Panc1 (cell line): ENCODE measurements at places on chromosomes 5 and 9. TPM values are rescaled to one million over a fixed set of nuclear protein-coding genes. Genes with fewer than 3 reads are reported as not detected.

DNA sequence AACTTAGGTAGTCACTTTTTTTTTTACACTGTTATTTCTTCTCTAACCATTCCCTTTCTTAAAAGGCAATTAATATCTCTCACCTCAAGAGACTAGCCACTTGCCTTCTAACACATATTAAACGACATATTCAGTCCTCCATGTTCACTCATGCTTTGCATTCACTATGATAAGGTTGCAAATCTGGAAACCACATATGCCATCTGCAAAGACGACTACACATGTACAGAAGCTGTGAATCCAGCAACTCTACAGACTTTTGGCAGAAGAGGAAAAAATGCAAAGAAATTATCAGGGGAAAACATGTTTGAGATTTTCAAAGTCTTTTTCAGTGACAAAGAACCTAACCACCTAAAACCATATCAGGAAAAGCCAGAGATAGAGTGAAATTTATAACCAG is 112.1 kb downstream of the EPB41L4A start:
- no peak for DNase-seq

- peak; percentile 98 for DNase-seq
Measured at GRCh38 chr5:1555011-1555807, 31.4 kb upstream of the LPCAT1 start.

- DNase-seq: no peak
Measured at GRCh38 chr9:30519756-30520155, 1864.7 kb upstream of the ACO1 start.

DNA sequence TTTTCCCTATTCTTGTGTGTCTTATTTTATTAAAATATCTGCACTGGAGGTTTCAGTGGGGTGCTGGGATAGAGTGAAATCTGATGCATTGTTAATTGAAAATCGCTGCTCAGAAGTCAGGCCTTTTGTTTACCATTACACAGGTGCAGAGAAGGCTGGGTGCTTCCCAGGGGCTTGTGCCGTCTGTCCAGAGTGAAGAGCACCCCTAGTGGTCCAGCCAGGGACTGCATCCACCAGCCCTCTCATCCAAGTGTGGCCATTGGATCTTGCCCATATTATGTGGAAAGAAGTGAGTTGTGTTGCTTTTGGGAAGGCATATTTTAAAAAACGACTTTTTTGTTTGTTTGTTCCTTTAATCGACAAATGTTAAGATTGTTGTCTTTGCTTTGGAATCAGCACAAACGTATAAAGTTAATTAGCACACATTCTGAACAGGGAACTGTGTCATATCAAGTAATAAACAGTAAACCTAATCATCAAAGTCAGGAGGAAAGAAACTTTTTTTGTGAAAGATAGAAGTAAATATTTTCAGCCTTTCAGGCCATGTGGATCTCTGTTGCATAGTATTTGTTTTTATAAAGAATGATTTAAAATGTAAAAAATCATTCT is 315.6 kb downstream of the MTRR start:
- DNase-seq: peak; percentile 42

GRCh38 chr5:54656261-54656728 is 138.7 kb downstream of the SNX18 start:
- no peak for DNase-seq

- no peak for DNase-seq
Measured at GRCh38 chr5:27217155-27217956, 179.0 kb upstream of the CDH9 start.

DNA sequence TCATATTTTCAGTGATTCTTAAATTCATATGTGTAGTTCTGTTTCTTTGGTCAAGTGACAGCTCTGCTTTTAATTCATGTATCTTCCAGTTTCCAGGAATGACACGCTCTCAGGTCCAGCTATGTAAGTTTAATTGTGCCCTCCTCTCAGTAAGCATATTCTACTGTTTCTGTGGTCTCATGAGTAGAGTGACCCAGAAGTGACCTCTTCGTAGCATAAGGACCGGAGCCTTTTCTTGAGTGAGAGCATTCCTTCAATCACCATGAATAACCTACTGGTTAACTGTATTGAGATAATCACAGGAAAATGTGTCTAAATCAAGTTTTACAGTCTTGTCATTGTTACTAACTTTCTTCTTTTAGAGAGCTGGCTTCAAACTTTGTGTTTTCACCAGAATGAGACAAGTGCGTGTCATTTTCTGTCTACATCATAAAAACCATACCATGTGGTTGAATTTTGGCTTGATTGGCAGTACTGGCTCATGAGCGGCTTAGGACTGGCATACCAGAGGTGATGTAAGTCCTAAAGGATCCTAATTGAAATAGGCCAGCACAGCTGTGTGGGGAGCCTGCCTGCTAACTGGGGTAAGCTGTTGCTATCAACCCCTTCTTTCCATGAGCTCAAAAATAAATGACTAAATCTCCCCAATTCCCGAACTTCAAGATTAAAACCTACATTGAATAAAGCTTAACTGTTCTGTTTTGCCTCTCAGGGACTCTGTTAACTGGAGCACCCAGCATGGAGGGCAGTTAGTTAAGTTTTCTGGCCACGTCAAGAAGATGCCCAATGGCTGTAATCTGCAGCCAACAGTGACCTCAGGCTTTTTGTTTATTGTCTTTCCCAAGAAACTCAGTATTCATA is 4.8 kb downstream of the ADAMTSL1 start:
- no peak for DNase-seq

GRCh38 chr5:170290498-170290897 is 7.1 kb downstream of the LCP2 start:
- DNase-seq: no peak

DNA sequence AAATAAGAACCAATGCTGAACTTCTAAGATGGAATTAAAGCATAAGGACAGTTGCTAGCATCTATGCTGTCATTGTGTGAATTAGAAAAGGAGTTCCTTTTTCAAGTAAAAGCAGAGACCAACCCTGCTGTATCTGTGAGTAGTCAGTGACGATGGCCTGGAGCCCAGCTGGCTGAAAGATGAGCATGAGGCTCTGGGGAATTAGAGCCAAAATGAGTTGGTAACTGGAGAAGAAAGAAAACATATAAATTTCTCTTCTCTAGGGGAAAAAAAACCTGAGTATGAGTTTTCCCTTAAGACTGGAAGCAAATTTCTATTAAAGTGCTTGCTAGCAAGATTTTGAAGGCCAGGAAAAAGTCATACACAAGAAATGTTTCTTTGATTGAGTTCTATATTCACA is 1.6 kb upstream of the SPZ1 start:
- no peak for DNase-seq

DNA sequence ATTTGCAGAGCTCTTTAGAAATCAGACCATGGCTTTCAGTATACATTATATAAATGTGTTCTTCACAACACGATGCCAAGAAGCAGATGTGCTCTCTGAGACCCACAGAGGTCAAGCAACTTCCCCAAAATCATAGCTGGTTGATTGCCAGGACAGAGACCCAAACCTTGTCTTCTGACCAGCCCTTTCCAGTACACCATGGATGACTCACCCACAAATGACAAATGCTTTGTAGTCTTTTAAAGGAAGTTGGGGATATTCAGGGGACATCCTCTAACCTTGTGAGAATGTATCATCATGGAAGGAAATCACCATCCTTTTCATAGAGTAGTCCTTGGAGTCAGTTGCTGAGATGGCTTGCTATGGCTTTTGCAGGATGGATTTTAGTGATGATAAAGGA is 30.1 kb downstream of the ZNF462 start:
- no peak for DNase-seq

DNA sequence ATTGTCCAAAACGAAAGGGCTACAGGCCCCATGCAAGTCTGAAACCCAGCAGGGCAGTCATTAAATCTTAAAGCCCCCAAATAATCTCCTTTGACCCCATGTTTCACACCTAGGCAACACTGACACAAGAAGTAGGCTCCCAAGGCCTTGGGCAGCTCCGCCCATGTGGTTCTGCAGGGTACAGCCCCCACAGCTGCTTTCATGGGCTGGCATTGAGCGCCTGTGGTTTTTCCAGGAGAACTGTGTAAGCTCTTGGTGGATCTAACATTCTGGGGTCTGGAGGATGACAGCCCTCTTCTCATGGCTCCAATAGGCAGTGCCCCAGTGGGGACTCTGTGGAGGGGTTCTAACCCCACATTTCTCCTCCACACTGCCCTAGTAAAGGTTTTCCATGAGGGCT is 623.5 kb downstream of the PRR16 start:
- no peak for DNase-seq

The SLC34A1 gene
- not detected for total RNA-seq

The LEAP2 gene
- 1.4 TPM for total RNA-seq

DNA sequence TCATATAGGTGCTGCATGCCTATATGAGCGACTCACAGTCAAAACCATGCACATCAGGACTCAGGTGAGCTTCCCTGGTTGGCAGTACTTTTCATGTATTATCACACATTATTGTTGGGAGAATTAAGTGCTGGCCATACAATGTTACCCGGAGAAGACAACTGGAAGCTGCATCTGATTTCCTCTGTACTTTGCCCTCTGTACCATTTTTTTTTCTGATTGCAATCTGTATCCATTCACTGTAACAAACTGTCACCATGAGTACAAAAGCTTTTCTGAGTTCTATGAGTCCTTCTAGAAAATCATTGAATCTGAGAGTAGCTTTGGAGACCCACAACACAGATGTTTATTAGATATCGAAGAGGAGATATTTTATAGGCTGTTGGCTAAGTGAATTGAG is 651.0 kb downstream of the NR2F1-AS1 start:
- DNase-seq: no peak

DNA sequence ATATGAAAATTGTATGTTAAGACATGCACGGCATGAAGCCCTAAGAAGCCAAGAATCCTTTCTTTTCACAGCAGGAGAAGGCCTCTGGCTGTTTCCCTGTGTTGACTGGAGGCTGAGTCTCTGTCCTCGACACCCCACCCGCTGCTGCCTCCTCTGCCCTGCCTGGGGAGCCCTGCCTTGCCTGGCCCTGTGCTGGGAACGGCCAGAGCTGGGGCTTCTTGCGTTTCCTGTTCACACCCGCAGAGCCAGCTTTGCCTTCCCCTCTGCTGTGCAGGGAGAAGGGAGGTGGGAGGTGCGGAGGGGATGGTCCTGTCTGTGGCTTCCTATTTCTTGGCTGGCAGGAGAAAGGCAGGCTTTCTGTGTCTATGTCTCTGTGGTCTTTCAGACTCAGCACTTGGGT is 6.9 kb upstream of the GMCL2 start:
- DNase-seq: no peak

DNA sequence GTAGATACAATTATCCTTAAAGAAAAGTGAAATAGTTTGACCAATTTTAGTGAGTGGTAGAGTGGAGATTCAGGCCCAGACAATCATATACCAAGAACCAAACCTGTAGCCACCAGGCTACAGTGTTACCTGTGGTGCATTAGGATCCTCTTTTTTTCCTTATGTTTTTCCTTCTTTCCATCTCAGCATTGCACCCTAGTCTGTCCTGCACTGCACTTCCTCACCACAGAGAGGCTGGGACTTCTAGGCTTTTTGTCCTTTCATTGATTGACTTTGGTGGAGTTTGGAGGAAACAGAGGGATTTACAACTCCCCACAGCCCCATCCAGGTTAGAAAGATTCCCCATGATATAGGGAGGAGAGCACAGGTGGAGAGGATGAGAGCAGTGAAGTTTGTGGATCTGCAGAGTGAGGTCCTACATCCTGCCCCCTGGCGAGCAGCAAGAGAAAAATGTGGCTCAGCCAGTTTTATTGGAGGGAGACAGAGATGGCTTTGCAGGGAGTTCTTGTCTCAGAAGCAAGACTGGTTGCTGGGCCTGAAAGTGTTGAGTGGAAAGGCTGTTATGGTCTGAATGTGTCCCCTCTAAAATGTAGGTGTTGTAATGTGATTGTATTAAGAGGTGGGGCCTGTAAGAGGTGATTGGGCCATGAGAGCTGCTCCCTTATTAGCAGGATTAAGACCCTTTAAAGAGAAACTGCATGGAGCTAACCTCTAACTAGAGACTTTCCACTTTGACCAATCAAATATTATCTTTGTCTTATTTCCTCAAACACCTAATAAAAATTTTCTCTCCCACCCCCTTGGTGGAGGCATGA is 36.2 kb downstream of the KIF4B start:
- no peak for DNase-seq

The PTGES2 gene
- 76.8 TPM for total RNA-seq
